ENCODE measurements at places on chromosomes 3 and 15.

DNA sequence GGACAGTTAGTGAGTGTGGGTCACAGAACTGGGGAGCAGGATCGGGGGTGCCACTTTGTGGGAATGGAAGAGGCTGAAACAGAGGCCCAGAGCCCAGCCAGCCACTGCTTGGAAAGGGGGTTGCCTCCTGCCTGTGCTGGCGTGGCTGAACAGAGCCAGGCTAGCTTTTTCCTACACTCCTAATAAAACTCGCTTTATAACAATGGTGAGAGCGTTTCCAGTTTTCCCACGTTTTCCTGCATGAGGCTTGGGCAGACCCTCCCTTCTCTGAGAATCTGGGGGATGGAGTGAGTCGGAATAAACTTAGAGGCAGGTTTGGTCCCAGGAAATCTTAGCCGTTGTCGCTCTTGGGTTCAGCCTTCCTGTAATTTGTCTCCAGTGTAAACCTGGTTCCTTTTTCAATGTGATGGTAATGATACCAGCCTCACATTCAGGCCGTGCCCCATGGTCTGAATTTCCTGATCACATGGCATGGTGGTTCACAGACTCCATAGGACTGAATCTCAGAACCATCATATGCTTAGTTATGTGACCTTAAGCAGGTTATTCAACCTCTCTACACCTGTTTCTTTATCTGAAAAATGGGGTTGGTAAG is 6.5 kb upstream of the FGD5 start:
- DNase-seq: no peak

DNA sequence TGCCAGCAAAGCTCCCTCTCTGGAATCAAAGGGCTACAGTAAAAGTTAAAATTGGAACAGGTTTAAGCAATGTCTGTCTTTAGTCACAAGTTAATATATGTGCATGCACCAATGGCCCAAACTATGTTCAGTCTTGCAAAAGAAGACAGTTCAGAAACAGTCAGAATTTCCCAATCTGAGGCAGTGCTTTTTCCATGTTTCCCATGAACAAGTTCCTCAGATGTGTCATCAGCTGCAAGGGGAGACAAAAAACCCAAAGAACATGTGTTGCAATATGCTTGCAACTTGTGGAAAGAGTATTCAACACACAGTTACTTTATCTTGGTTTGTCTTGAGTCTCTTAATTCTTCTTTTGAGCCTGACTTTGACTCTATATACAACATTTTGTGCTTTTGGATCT is 148.4 kb downstream of the USP13 start:
- DNase-seq: no peak

GRCh38 chr3:12935861-12936830 is 94.8 kb upstream of the RPL32 start:
- DNase-seq: no peak

GRCh38 chr3:122587572-122587971 is 10.1 kb downstream of the PARP15 start:
- no peak for DNase-seq
